IPS DF 19.7 (cell line): ENCODE measurements at places on chromosomes 2 and 18.
A peak's percentile ranks its signal among the peaks of the same experiment; 100 is the strongest.

GRCh38 chr2:168243061-168243460 lies 4.3 kb downstream of the STK39 start:
- no peak for DNase-seq

GRCh38 chr2:169528271-169528701 lies 18.8 kb downstream of the KLHL41 start:
- DNase-seq, result peak; percentile 23

DNA sequence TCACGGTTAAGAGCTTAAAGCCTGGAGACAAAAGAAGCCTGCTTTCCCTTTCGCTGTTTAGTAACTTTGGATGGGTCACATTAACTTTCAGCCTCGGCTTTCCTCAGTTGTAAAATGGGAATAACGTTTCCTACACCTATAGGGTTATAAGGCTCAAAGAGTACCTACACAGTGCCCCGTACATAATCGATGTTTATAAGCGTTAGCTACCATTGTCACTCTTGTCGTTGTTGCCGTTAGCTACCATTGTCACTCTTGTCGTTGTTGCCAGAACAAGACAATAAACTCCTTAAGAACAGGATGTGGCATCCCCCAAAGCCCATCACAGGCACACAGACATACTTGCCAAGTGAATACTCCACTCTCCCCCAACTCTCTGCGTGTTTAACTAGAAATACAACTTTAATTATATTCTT lies 901 bp upstream of the MFSD6 start:
- DNase-seq, result no peak

- no peak for DNase-seq
Measured at GRCh38 chr2:403682-404081, 115.8 kb upstream of the ALKAL2 start.

DNA sequence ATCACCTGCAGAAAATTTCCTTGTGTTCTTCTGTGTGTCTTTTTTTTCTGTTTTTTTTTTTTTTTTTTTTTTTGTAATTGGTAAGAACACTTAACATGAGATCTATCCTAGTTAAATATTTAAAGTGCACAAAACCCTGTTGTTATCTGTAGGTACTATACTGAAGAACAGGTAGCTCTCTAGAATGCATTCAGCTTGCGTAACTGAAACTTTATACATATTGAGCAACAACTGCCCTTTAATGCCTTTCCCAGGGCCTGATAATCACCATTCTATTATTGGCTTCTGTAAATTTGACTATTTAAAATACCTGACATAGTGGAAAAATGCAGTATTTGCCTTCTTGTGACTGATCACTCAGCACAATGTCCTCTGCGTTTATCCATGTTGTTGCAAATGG lies 701.8 kb downstream of the SUCLG1 start:
- no peak for DNase-seq
